Keratinocyte (primary cell): ENCODE measurements at places on chromosomes 7 and 10. TPM values are rescaled to one million over a fixed set of nuclear protein-coding genes. Genes with fewer than 3 reads are reported as not detected.
A peak's percentile ranks its signal among the peaks of the same experiment; 100 is the strongest.

COL1A2 gene
- polyA plus RNA-seq = 0.13 to 0.16 TPM (median 0.14 TPM) in 3 replicates

GPER1 gene
- 0.05 to 0.21 TPM (median 0.08 TPM) in 3 replicates for polyA plus RNA-seq

PON1 gene
- polyA plus RNA-seq = not detected in 3 replicates

ST8SIA6 gene
- not detected in 3 replicates for polyA plus RNA-seq

TRIM8 gene
- polyA plus RNA-seq = 16.9 to 45.1 TPM (median 24.8 TPM) in 3 replicates

CCDC3 gene
- polyA plus RNA-seq = 0.25 to 0.39 TPM (median 0.35 TPM) in 3 replicates

PITX3 gene
- not detected in 3 replicates for polyA plus RNA-seq

RSPH10B2 gene
- 0.01 to 0.03 TPM in 2 of 3 replicates, not detected in the other for polyA plus RNA-seq

SLC26A5 gene
- not detected in 3 replicates for polyA plus RNA-seq

ZNF467 gene
- 0.31 to 0.93 TPM (median 0.52 TPM) in 3 replicates for polyA plus RNA-seq

C10orf62 gene
- 0.06 to 0.08 TPM in 2 of 3 replicates, not detected in the other for polyA plus RNA-seq

GRCh38 chr10:88995156-88995876 lies 4.7 kb downstream of the FAS start:
- no peak for DNase-seq

- DNase-seq = no peak
These were observed 31.1 kb downstream of the GDI2 start for GRCh38 chr10:5782174-5782573.

GRCh38 chr10:7984896-7985295 lies 69.6 kb upstream of the GATA3 start:
- no peak for DNase-seq

- no peak for DNase-seq
These were observed 262.6 kb upstream of the LYZL1 start for GRCh38 chr10:29026065-29026797.

DNA sequence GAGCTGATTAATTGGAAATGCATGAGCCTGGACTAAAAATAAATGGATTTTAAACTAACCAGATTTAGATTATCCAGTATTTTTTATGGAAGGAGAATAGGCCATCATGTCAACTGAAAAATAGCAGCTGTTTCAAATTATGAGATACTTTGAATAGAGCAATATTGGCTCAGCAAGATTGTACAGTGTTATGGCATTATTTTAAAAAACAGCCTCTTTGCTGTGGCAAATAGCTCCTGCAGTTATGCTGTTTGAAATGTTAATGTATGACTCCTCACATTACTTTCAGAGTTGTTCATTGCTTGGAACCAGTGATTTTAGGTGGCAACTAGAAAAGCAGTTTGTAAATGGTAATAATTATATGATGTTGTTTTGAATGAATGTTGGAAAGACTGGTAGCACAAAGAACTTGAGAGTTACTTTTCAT lies 244.5 kb downstream of the KIAA1217 start:
- DNase-seq = no peak

DNA sequence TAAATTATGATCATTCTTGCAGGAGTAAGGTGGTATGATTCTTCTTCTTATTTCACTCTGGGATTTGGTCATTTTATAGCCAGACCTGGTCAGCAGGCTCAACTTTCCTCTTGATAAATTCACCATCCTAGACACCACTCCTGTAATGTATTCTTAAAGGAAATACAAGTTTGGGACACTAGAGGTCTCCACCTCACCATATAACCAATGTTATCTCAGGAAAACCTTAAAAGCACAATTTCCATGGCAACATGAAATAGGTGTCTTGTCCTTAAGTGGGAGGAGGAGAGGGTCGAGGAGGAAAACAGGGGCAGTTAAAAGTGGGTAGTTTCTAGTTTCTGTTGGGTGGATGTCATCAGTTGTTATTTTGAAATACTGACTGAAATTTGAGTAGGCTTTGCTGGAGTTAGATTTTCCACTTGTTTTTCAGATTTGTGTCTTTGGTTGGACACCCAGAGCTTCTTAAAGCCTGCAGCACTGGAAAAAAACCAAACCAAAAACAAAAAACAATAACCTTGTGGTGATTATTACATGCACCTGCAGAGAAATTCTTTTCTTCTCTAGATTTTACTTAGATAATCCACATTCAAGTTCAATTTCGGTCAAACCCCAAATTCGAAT lies 163.1 kb downstream of the PRKCQ start:
- DNase-seq = no peak

DNA sequence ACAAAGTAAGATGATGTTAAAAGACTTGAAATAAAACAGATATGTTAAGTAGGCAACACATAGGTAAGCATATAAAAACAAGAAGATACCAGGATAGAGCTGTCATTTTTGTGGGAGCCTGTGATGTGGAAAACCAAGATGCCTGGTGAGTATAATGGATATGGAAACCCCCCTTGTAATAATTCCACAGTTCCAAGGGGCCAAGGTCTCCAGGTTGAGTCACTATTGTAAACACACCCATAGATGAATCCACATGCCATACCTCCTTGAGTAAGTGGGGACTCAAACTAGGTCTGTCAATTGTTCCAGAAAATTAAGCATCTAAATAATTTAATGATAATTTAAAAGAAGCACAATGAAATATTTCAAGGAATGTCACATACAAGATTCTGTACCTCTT lies 15.9 kb downstream of the CAV1 start:
- DNase-seq = no peak

- no peak for DNase-seq
These were observed 481.6 kb downstream of the RPS24 start for GRCh38 chr10:78515038-78515872.

GRCh38 chr7:79055722-79056415 lies 397.6 kb downstream of the MAGI2 start:
- no peak for DNase-seq

DNA sequence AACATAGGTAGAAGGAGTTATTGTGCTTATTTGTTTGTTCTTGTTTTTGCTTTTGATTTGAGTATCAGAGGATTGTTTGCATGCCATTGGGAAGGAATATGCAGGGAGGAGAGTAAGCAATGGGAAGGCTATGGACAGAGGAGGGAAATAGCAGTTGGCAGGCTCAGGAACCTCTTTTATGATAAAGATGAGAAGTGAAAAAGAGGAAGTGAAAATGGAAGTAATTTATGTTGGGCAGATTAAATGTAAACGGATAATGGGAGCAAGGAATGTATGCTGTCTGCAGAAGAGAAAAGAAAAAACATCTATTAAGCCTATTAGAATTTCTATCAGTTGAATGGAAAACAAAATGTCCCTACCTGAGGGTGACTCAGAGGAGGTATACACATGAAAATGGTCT lies 90.1 kb upstream of the NPSR1 start:
- DNase-seq = no peak

DNA sequence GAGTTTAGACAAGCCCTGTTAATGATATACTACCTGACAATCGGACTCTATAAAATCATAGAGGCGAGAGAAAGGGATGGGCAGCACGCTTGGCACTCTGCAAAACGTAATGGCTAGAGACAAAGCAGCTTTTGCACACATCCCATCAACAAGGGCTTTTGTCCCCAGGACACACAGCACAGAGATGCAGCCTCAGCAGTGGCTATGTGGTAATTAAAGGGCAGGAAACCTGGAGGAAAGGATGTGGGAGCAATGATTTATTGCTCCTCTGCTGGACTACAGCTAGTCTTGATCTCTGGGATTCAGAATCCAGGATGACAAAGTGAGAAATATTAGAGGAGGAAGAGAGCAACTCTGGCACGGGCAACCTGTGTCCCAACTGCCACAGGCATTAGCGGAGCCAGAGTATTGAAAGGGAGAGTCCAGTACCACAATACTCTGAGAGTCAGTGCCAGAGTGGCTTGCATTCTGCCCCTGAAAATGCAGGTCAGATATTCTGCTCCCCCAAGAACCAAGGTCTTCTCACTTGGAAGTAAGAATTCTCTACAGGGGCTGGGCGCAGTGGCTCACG lies 96.5 kb downstream of the ARMH3 start:
- DNase-seq = no peak

DNA sequence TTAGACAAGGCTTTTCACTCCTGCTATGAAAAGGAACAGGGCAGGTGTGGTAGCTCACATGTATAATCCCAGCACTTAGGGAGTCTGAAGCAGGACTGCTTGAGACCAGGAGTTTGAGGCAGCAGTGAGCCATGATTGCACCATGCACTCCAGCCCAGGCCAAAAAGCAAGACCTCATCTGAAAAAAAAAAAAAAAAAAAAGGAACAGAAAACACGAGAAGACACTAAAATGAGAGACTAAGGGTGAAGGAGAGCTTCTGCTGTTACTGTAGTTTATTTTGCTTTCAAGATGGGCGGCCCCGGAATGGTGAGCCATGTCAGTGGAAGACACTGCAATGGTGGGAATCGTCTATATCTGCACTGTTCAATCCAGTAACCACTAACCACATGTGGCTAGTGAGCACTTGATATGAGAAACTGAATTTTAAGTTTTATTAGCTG lies 9.9 kb downstream of the PIP4K2A start:
- DNase-seq = no peak

DNA sequence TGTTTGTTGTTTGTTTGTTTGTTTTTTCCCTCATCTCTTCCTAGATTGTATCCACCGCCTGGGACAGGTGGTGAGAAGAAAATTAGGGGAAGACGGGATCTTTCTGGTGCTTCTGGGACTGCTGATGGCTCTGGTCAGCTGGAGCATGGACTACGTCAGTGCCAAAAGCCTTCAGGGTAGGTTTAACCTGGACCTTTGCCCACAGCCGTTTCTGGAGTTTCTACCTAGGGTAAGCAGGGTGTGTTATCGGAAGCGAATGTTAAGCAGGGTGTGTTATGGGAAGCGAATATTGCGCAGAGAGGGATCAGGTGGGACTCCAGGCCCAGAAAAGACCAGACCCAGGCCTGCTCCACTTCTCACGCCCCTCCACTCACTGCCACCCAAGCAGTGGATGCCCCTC lies 4.7 kb downstream of the CLCN1 start:
- DNase-seq = no peak

DNA sequence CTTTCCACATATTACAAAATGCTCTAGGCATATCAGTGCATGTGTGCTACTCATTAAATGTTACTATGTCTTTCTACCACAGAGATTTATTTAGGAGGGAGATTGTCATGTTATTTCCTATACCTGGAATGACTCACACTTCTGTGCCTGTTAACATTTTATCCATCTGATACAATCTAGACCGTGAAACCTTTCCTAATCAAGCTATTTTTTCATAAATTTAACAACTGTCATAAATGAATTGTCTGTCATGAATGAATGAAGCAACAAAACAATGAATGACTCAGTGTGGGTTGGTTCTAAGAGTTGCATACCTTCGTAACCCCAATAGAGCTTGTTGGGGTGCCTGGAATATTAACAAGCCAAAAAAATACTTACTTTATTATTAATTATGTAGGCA lies 554.3 kb downstream of the GRM8 start:
- DNase-seq = peak; percentile 62

DNA sequence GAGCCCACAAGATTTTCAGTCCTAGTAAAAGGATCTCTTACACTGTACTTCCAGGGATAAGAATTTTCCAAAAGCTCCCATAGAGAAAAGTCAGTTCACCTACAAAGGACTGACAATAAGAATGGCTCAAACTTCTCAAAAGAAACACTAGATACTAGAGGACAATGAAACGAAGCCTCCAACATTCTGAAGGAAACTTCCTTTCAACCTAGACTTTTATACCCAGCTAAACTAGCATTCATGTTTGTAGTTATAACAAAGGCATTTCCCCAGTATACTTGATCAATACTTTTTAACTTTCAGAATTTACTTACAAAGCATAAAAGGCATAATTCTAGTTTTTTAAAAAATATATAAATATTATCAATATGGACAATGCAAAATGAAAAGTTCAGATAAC lies 41.0 kb upstream of the DNAAF5 start:
- DNase-seq = no peak

GRCh38 chr10:24115403-24115802 lies 93.5 kb upstream of the KIAA1217 start:
- no peak for DNase-seq

DNA sequence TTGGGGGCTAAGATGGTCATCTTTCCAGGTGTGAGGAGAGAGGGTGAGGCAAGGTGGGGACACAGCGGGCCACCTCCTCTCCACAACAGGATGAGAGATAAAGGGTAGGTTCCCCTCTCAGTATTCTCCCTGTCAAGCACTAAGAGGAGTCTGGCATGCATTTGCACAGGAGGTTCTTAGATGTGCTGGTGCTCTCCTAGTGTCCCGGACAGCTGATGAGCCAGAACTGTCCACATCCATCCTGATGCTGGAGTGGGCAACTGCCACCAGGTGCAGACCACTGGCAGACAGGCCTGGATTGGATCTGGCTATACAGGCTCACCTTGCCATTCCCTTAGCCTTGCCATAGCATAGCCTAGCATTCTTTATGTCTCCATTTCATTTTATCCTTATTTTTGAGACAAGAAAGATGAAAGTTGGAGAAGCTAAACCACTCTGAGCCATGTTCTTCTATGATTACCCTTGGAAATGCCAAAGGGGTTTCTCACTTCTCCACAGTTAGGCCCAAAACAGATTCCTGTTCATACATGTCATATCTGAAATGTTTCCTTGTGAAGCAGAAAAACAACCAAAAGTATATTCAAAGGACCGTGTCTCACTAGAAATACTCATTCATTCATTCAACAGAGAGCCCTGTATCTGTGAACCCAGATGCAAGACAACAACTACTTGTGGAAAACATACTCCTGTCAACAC lies 48.8 kb upstream of the ANTXRL start:
- DNase-seq = no peak

DNA sequence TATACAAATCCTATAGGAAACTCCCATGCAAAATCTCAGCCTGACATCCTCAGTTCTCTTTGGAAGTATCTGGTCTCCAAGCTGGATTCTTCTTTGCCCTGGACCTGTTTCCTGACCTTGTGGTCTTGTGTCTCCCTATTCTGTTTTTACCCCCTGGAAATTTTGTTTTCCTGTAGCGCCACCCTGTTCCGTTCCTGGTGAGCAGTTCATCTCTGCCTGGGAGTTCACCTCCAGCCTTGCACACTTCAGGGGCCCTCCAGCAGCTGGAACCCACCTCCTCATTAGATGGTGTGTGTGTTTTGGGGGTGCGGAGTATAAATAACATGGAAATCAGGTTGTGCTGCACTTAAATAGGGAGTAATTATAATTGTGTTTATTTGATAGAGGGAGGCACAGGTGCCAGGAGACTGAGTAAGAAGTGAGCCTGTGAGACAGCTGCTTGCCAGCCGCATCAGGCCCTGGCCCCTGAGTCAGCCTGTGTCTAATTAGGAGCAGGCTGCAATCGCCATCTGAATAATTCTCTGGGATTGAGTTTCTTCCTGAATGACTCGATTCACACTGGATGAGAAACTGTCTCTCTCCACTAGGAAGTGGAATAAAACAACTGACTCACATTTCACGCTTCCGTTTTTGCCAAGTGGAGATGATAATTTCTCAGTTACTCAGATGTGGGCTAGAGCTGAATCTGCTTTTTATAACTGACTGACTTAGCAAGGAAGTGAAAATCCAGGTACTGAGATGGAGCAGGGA lies 69.4 kb upstream of the HECTD2 start:
- peak; percentile 75 for DNase-seq

GRCh38 chr7:74027683-74028320 lies at the start of gene ELN:
ELN (plus strand) TSS chr7:74028173; CDS start chr7:74028188, 15 bp downstream.
- DNase-seq = no peak

GRCh38 chr7:128893251-128894100 lies 17.0 kb downstream of the KCP start:
- peak; percentile 79 for DNase-seq

- DNase-seq = no peak
These were observed 112.3 kb downstream of the SPDYE5 start for GRCh38 chr7:75604408-75604807.

DNA sequence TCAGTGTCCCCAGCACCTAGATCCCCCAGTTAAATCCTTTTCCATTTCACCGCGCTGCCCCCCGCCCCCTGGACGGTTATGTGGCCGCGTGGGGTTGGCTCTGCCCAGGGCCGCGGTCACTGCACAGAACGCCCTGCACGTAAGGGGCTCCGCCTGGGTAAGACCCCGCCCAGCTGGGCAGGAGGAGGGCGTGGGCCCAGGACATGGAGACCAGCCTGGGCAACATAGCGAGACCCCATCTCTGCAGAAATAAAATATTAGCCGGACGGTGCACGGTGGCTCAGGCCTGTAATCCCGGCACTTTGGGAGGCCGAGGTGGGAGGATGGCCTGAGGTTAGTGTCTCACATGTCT lies 650 bp upstream of the ZFAND2A start:
- DNase-seq = no peak
